Mesenteric fat pad (tissue), 1 donor: ENCODE measurements at places on chromosomes 7 and 10. TPM values are rescaled to one million over a fixed set of nuclear protein-coding genes. Genes with fewer than 3 reads are reported as not detected.

The VIPR2 gene
- 4.6 TPM for total RNA-seq

The NCF1 gene
- total RNA-seq: 8.6 TPM

The ELFN1 gene
- 3.7 TPM for total RNA-seq

The MCM10 gene
- 1.2 TPM for total RNA-seq

The IQUB gene
- total RNA-seq: 0.10 TPM

The AGR3 gene
- total RNA-seq: not detected

The HOXA3 gene
- 5.8 TPM for total RNA-seq

The MYL10 gene
- total RNA-seq: not detected

The CYP3A5 gene
- 96.8 TPM for total RNA-seq

- DNase-seq: no peak
These were observed 17.1 kb downstream of the RNF32 start for GRCh38 chr7:156657681-156658080.

DNA sequence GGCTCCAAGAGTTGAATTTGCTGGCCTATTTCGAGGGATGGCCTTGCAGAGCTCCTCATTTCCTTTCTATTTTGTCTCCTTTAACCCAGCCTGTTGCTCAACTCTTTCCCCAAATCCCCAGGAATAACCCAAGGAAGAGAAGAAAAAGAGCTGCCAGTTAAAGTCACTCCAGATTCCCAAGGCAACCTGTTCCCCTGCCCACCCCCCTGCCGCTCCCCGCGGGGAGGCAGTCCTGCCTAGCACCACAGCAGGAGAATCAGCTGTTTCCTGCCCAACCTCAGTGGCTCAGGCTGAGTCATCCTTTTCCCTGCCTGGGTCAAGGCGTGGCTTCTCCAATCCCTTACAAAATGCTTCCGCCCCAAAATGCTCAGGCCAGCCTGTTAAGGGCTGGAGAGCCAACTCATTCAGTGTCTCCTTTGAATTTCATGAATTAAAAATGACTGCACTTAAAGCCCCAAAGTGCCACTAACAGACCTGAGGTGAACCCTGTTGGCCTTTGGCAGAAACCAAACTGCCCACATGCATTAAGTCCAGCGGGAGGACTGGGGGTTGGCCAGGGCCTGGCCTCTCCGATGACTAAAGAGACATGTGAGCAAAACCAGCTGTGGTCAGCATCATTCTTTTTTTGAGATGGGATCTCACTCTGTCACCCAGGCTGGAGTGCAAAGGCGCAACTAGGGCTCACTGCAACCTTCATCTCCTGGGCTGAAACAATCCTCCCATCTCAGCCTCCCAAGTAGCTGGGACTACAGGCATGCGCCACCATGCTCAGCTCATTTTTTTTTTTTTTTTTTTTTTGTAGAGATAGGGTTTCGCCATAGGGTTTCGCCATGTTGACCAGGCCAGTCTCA lies 83.2 kb upstream of the KIF5B start:
- DNase-seq: no peak

DNA sequence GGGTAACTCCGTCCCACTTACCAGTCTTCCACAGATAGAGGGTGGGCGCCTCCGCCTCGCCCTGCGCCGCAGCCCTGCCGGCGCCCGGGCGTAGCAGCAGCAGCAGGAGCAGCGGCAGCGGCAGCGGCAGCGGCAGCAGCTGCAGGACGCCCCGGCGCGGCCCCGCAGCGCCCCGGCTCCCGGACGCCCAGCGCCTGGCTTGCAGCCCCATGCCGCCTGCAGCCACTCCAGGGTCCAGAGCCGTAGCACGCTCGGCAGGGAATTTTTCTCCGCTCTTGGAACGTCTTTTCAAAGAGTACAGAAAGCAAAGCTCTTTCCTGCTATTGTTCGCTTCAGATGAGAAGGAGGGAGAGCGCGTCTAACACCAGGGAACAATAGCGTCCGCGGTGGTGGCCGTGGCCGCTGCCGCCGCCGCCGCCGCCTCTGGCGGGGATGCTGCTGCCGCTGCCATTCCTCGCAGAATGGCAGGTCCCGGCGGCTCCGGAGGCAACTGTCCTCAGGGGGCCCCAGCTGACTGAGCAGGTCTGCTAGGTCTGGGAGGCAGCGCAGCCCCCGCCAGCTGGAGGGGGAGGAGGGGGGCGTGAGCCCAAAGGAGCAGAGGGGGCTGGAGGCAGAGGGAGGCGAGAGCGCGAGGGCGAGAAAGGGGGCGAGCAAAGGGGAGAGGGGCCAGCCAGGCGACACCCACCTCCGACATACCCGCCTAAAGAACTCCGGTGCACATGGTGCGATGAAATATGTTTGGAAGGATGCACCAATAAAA lies at the start of gene THSD7A:
THSD7A (minus strand) TSS at position 463 of the 760 bp plus-strand sequence; CDS start at position 211, 252 bp downstream.
- no peak for DNase-seq

DNA sequence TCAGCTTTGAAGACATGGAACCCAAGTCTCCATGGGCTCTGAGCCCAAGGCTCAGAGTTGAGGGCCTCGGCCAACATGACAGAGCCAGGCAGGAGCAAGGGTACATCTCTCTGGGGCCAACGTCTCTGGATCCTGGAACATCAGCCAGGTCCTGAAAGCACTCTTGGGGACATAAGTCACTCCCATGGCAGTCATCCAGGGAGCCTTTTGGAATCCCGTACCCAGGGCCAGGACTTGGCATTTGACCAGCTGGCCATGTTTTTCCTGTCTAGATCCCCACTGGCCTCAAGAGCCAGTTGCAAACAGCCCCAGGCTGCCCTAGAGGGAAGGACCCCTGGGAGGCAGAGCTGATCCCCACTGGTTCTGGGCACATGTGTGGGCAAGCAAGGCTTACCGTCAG lies 4.3 kb upstream of the CXCL12 start:
- peak; percentile 85 for DNase-seq

GRCh38 chr10:26799342-26799741 lies 61.4 kb downstream of the ABI1 start:
- DNase-seq: no peak

DNA sequence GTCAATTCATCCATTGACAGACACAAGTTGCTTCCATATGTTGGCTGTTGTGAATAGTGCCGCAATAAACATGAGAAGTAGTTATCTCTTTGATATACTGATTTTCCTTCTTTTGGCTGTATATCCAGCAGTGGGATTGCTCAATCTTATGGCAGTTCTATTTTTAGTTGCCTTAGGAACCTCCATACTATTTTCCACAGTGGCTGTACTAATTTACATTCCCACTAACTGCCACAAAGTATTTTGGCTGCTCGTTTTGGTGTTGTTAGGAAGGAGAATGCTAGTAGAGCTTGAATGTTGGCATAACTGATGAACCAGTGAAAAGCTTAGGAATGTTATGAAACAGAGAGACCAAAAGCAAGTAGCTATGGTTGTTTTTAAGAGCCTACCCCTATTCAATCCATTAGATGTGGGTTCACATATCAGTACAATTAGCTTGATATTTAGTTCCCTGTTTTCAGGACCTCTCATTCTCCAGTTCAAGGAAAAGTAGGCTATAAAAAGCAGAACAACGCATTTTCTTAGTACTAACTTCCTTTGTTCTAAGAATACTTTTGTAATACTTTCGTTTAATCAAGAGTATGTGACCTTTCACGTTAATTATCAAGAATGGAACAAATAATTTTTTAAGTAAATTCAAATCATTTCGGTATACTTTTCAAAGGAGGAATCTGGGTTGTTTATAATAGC lies 100.3 kb downstream of the FAS start:
- DNase-seq: no peak

DNA sequence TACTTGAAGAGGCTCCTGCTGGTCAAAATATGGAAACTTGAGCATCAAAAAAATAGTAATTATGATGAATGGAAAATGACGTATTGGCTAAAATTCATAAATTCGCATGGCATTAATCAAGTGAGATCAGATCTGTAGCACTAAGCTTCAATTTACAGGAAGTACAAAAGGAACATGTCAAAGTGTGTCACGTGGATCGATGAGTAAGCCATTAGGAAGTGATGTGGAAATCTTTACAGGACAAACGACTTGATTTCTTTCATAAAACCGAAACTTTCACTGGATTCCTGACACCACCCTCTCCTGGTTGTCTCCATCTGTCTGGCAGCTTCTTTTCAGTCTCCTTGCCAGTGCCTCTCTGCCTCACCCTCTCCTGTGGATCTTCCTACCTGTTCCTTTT lies 25.8 kb downstream of the AKR1C8 start:
- DNase-seq: no peak

- DNase-seq: no peak
These were observed 82.2 kb downstream of the SORBS1 start for GRCh38 chr10:95478935-95479334.

GRCh38 chr10:100359529-100360150 lies 12.6 kb downstream of the SCD start:
- no peak for DNase-seq

DNA sequence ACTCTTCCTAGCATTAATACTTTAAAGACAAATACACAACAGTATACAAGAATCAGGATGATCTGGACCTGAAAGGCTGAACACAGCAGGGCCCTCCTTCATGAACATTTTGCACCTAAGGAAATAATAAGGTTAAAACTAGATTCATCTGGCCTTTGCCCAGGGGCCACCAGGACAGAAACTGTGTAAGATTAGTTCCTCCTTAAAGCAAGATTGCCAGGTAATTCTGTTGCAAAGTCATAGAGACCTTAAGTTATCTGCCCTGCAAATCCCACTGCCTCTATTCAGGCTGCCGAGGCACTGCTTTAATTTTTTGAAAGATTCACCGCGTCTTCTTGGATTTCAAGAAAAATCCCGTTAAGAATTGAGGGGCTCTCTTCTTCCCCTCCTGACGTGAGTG lies 1.6 kb upstream of the KIAA1217 start:
- no peak for DNase-seq

- no peak for DNase-seq
These were observed 105.6 kb downstream of the LHPP start for GRCh38 chr10:124566981-124567835.

DNA sequence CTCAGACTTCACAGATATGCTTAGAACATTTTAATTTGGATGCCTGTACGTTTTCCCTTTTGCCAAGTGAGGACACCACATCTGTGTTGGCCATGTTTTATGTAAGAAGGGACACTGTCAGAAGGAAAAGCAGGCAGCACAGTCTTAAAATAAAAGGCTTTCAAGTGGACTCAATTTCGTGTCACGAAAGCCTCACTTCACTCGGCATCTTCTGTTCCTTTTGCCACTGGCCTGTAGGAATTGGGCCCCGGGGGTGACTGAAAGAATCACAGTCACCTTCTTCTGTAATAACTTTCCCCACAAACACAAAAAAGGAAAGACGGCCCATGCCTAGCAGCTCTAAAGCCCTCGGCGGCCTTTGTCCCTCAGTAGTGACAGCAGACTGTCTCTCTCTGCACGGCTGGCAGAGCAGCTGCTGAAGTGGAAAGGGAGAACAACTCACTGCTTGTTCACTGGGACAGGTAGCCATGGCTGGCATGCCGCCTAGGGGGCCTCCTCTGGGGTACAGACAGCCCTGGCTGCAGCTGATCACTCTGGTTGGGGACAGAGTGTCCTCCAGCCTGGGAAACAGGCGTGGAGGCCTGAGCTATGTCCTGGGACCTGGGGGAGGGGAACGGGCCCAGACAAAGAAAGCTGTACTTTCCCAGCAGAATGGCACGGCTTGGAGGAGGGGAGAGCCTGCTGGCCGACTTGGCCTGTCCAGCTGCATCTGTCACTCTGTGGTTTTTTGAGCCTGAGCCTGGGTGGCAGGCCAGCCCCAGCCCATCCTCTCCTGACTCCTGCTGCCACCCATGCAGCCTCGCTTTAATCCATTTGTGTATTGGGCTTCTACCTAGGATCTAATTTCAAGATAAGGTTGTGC lies 4.4 kb downstream of the RASSF4 start:
- peak; percentile 87 for DNase-seq

DNA sequence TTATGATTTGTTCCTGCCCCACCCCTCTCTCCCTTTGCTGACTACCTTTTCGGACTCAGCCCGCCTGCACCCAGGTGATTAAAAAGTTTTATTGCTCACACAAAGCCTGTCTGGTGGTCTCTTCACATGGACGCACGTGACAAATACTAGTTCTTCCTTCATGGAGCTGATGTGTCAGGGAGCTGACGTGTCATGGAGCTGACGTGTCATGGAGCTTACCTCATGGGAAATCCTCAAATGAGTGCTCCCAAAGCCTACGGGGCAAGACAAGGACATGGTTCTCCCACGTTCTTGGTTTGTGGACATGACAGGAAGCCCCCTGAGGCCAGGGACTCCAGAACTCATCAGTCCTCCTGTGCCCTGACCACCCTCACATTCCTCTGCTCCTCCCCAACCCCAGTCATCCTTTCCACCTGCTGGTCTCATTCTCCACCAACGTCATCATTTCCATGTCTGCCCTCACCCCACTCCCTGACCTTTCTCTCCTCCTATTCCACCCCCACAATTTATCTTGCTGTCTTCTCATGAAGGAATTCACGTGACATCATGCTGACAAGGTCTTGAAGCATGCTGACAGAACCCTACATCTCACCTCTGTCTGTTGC lies 261.3 kb downstream of the TCERG1L start:
- DNase-seq: no peak

DNA sequence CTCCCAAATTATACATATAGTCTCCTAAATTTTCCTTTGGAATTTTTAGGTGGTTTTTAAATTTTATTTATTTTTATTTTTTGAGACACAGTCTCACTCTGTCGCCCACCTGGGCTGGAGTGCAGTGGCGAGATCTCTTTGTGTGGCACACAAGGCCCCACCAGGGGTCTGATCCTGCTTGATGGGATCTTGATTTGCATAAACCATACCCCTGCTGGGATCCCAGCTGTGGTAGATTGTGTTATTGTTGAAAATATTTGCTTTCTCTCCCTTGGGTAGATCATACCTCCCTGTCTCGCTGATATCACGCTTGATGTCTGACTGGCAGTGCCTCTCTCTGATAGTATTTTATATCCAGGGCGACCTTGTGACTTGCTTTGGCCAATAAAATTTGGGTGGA lies 5.6 kb upstream of the MUC3A start:
- no peak for DNase-seq

DNA sequence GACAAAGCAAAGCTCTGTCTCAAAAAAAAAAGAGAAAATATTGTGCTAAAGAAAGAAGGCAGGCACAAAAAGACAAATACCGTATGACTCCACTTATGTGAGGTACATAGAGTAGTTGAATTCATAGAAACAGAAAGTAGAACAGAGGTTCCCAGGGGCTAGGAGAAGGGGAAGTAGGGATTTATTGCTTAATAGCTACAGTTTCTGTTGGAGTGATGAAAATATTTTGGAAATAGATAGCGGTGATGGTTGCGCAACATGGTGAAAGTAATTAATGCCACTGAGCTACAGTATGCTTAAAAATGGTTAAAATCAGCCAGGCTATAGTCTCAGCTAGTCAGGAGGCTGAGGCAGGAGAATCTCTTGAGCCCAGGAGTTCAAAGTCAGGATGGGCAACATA lies 18.5 kb upstream of the NPFFR1 start:
- peak; percentile 1 for DNase-seq

DNA sequence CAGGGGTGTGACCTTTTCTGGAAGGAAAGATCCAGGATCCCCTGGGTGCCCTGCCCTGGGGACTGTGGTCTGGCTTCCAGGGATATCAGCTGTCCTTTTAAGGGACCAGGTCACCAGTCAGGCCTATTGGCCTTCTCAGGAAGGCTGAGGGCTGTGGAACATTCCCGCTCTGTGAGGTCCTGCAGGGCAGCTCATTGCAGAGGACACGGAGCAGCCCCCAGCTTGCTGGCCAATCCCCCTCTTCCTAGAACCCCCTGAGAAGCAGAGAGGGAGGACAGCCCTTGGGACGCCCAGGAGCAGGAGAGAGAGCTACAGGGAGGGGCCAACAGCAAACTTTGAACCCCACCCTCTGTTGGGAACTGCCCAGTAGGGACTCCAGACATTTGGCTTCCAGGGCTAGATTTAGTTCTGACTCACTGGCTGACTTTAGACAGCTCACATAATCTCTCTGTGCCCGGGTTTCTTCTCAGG lies 67.9 kb upstream of the COL13A1 start:
- no peak for DNase-seq
